ENCODE measurements at places on chromosomes 3 and 15.

DNA sequence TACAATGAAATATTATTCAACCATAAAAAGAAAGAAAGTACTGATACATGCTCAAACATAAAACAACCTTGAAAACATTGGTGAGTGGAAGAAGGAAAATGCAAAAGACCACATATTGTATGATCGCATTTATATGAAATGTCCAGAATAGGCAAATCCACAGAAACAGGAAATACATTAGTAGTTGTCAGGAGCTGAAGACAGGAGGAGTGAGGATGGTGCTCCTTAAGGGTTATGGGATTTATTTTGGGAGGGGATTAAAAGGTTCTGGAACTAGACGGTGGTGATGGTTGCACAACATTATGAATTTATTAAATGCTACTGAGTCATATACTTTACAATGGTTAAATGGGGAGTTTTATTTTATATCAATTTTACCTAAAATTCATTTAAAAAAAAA is 12.1 kb upstream of the MAGI1 start:
- no peak for DNase-seq

DNA sequence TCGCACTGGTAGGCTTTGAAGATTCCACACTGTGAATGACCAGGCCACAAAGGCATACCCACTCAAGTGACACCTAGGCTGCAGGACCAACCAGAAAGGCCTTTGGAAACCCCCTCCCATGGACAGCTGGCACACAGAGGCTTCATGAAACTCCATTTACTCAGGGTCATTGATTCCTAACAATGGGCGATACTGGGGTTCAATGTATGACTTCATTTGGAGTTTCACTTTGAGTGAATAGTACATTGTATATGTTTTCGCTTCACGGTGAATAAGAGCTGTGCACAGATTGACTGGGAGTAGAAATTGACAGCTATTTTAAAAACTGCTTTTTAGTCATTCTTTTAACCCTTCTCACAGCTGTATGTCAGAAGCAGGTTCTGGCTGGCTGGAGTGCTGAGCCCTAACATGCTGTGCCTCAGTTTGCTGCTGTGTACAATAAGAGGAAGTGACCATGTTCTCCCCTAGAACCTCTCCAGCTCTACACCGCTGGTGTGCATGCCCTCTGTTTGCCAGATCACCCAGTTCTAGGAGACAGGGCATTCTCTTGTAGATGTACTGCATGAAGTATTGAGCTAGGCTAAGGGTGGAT is 15.4 kb upstream of the CX3CR1 start:
- no peak for DNase-seq

DNA sequence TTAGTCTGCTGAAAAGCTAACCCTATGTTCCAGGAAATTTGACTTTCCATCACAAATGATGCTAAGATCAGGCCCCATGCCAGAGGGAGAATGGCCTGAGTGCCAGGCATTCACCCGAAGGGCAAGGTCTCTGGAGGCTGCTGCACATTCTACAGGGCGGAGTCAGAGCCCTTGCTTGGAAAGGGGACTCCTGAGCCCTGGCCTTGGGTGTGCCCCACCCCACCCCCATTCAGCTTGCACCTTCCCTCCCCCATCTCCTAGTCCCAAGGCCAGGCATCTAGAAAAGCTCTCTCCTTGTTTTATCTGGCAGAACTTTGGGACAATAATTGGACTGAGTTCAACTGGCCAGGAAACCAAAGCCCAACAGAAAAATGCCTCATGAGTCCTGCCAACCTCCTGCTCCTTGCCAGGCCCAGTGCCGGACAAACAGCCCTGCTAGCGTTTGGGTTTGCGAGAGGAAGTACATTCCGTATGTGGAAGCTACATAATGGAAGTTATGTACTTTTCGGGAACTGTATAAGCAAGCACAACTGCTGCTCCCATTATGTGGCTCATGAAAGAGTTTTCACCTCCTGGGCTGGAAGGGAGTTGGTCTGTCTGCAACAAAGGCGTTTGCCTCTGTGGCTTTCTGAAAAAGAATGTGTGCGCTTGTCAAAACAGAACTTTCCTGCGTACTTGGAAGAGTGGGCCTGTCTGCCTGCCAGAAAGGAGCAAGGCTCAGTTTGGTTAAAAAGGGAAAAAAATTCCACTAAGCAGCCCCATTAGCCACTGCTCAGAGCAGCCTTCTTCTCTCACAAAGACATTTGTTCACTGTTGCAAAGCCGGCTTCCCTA is 321.5 kb upstream of the CTNNB1 start:
- DNase-seq, result no peak

- no peak for DNase-seq
These were observed 35.3 kb upstream of the BBX start for GRCh38 chr3:107487490-107487889.

GRCh38 chr3:181690769-181691168 is 21.0 kb upstream of the SOX2 start:
- no peak for DNase-seq

DNA sequence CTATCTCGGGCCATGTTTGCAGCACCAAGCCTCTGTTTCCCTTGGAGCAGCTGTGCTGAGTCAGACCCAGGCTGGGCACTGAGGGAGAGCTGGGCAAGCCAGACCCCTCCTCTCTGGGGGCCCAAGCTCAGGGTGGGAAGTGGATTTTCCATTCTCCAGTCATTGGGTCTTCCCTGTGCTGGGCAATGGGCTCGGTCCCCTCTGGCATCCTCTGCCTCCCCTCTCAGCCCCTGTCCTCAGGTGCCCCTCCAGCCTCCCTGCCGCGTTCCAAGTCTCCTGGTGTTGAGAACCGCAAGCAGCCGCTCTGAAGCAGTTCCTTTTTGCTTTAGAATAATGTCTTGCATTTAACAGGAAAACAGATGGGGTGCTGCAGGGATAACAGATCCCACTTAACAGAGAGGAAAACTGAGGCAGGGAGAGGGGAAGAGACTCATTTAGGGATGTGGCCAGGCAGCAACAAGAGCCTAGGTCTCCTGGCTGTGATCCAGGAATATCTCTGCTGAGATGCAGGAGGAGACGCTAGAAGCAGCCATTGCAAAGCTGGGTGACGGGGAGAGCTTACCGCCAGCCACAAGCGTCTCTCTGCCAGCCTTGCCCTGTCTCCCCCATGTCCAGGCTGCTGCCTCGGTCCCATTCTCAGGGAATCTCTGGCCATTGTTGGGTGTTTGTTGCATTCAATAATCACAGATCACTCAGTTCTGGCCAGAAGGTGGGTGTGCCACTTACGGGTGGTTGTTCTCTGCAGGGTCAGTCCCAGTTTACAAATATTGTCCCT is 1.2 kb downstream of the RHO start:
- DNase-seq, result no peak

DNA sequence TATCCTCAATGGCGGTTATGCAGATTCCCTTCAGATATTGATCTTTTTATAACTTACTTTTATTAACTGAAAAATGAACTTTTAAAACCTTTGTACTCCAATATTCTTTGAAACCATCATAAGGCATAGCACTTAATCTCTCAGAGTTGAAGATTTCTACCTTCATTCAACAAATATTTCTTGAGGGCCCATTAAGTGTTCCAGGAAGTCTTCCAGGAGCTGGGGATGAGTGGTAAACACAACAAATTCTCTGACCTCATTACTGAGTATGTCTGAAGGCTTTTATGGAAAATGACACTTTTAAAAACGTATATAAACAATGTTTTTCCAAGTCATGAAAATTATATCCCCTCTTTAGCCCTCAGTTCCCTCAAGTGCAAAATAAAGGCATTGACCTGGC is 575.3 kb upstream of the IL12A start:
- DNase-seq, result no peak

DNA sequence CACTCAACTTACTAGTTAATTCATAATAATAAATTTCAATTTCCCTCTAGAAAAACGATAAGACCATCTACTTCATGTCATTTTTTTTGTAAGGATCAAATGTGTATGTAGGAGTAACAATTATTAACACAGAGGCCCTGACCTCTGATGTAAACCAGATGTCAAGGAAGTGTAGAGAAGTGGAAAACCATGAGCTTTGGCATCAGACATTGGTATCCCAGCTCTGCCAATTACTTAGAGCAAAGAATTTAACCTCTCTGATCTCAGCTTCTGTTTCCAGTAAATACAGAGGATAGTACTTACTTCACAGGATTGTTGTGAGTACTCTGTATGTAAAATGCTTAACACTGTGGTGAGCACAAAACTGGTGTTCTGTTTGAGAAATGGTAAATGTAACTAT is 17.5 kb downstream of the AQR start:
- no peak for DNase-seq

- DNase-seq, result no peak
These were observed 621.8 kb downstream of the ZIC1 start for GRCh38 chr3:148030975-148031374.

- no peak for DNase-seq
These were observed 32.0 kb downstream of the PLOD2 start for GRCh38 chr3:146128939-146129338.

GRCh38 chr3:46087871-46088270 is 60.6 kb upstream of the XCR1 start:
- DNase-seq, result no peak

- DNase-seq, result no peak
These were observed 14.5 kb upstream of the CFAP20DC start for GRCh38 chr3:59064276-59064675.

- no peak for DNase-seq
These were observed 521.9 kb upstream of the PROK2 start for GRCh38 chr3:72306800-72307341.

- no peak for DNase-seq
These were observed 28.5 kb upstream of the PTPRG start for GRCh38 chr3:61532739-61533500.

- DNase-seq, result no peak
These were observed 21.8 kb downstream of the ST3GAL6 start for GRCh38 chr3:98784666-98785600.

DNA sequence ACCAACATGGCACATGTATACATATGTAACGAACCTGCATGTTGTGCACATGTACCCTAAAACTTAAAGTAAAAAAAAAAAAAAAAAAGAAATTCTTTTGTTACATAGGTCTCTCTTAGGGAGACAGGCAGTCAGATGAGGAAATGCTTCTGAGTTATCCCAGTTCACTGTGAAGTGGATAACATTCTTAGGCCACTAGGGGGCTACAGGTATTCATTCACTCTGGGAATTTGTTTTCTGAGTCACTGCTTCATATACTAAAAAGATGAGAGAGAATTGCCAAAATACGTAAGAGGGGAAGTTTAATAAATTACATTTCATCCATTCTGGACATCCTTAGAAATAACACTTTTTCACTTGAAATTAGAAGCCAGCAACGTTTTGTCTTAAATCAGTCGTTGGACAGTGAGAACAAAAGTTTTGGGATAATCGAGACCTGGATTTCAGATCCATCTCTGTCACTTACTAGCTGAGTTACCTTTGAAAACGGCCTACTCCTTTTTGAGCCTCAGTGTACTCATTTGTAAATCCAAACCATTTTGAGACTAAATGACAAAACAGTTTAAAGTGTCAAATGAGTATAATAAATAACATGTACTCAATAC is 738.4 kb upstream of the ALCAM start:
- no peak for DNase-seq

GRCh38 chr15:82297546-82297945 is 34.9 kb downstream of the SAXO2 start:
- DNase-seq, result no peak

GRCh38 chr3:148873270-148873927 is 8.3 kb downstream of the CPA3 start:
- no peak for DNase-seq

GRCh38 chr3:32455609-32456428 is 46.8 kb downstream of the CMTM6 start:
- no peak for DNase-seq

DNA sequence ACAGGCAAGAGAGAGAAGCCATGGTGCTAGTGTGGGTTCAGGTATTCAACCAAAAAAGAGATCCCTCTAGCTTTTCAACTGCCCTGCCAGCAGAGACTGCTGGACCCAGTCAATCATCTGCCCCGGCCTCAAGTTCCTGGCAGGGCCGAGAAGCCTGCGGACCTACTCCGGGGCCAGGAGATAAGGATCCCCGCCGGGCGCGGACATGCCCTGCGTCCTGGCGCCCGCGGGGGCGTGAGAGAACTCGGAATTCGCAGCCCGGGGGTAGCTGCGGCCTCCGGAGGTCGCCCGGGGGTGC is 821 bp upstream of the MAGI1 start:
- no peak for DNase-seq
